Sigmoid colon (tissue), 7 donors: ENCODE measurements at places on chromosomes 16 and 17. TPM values are rescaled to one million over a fixed set of nuclear protein-coding genes. Genes with fewer than 3 reads are reported as not detected.
A peak's percentile ranks its signal among the peaks of the same experiment; 100 is the strongest.

TMEM100 gene
- polyA plus RNA-seq, result 7.1 TPM

DNA sequence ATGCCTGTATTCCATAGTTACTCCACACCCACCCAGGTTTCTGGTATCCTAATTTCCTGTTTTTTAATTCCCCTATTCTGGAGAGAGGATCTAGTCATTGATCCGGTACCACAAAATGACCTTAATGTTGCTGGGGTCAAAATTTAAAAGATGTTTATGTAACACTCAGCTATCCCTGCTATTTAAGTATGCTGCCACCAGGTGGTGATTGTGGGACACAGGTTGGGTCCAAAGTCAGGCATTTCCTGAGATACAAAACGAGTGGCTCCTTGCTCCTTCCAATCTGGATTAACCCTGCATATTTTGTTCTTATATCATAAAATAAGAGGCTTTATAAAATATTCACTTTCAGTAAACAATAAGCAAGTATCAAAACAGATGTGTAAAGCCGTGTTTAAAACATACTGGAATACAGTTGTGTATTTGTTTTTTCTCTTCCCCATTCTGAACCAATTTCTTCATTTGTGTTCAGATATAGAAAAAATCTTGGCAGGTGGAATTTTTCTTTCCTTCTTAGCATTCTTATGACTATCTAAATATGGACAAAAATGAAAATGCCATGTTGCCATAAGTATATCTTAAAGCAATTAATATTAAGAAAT lies 16.3 kb downstream of the HS3ST4 start:
- H3K4me3 ChIP-seq, result no peak overlapping the region
- H3K27me3 ChIP-seq, result no peaks in the 10 kb centered on the region
- no peaks in the 10 kb centered on the region for H3K36me3 ChIP-seq
- H3K27ac ChIP-seq, result no peak overlapping the region
- no peak for DNase-seq
- no peaks in the 10 kb centered on the region for H3K4me1 ChIP-seq

ASGR2 gene
- polyA plus RNA-seq, result 1.0 TPM

- H3K4me1 ChIP-seq, result peaks cover 10% of the 10 kb centered on the region
- H3K27me3 ChIP-seq, result no peaks in the 10 kb centered on the region
- no peak for DNase-seq
- no peak overlapping the region for H3K4me3 ChIP-seq
- no peak overlapping the region for H3K27ac ChIP-seq
Observed at GRCh38 chr16:10584981-10585438, 4.6 kb upstream of the EMP2 start.

DNA sequence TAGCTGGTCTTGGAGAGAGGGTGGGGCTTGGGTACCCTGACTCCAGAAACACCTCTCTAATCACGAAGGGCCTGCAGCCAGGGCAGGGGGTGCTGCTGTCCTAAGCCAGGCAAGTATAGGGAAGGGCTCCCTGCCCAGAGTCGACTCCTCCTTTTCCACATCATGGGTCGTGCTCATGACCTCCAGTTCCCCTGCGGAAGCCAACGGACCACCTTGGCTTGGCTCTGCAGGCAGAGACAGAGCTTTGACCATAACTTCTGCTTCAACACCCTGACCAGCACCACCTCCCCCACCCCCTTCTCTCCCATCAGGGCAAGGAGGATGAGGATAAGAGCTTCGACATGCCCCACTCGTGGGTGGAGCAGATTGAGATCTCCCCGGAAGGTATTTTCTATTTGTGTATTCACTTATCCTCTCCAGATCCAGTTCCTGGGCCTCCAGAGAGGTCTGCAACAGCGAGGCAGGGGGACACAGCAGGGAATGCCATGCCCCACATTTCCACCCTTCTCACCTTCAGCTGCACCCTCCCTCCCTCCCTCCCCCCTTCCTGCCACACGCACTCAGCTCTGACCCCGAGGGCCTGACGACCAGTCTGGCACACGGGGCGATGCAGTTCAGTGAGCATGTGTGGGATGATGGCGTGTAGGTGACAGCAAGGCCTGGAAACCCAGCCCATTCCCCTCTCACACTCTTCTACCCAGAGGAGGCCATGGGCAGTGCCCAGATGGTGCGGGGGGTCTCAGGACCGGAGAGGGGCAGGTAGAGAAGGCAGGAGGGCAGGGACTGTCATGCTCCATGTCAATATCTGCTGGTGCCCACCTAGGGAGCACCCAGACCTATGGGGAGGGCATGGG lies 14.0 kb upstream of the KATNB1 start:
- no peaks in the 10 kb centered on the region for H3K4me1 ChIP-seq
- DNase-seq, result no peak
- H3K36me3 ChIP-seq, result no peaks in the 10 kb centered on the region
- no peak overlapping the region for H3K27ac ChIP-seq
- H3K27me3 ChIP-seq, result no peaks in the 10 kb centered on the region
- H3K4me3 ChIP-seq, result no peak overlapping the region

- DNase-seq, result no peak
- peaks cover under 1% of the 10 kb centered on the region for H3K4me1 ChIP-seq
- no peak overlapping the region for H3K4me3 ChIP-seq
- no peaks in the 10 kb centered on the region for H3K36me3 ChIP-seq
- H3K27ac ChIP-seq, result no peak overlapping the region
Observed at GRCh38 chr16:53726625-53727024, 22.7 kb downstream of the FTO start.

NOL3 gene
- 13.2 TPM for polyA plus RNA-seq

DNA sequence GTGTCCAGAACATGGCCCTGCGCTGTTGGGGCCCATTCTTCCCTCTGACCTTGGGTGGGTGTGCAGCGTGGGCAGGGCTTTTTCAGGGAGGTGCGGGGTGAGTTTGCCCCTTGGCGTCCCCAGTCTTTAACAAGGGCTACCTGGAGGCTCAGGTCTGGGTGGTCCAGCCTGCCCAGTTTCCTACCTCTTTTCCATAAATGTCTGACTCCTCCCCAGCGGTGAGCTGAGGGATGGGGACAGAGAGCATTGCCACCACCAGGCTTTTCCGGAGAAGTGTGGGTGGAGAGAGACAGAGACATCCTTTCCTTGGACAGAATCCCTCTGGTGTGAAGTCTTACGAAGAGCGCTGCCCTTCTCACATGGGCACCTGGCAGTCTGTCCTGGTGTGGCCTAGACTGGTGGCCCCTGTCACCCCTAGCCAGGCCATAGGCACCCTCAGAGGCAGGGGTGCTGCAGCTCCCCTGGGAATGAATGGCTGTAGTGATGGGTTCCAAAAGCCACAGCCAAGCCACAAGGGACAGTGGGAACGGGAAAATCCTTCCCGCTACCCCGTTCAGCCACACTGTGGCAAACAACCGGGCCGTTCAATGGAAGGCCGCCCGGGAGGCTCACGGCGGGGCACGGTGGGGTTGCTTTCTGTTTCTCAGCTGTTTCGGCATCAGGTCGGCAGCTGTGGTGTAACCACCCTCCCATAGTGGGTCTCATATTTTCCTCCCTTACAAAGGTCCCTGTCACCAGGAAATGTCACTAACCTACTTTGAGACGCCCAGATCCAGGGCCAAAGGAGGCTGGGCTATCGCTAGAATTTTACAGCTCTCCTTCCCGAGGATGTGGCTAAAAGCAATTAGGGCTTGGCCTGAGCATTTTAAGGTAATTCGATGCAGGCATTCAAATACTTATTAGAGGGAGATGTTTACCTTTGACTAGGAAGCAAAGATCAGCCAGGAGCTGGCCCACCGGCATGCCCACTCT lies 61.9 kb upstream of the GSE1 start:
- H3K27ac ChIP-seq, result peak overlapping the region; percentile 96
- no peaks in the 10 kb centered on the region for H3K27me3 ChIP-seq
- no peak overlapping the region for H3K4me3 ChIP-seq
- no peaks in the 10 kb centered on the region for H3K36me3 ChIP-seq

SCIMP gene
- polyA plus RNA-seq, result 0.60 TPM

SLC52A1 gene
- 0.74 TPM for polyA plus RNA-seq

- DNase-seq, result no peak
- H3K27me3 ChIP-seq, result no peaks in the 10 kb centered on the region
- peaks cover 4% of the 10 kb centered on the region for H3K4me1 ChIP-seq
- no peak overlapping the region for H3K27ac ChIP-seq
- H3K4me3 ChIP-seq, result no peak overlapping the region
- no peaks in the 10 kb centered on the region for H3K36me3 ChIP-seq
Observed at GRCh38 chr16:66045626-66046025, 320.9 kb upstream of the CDH5 start.

DNA sequence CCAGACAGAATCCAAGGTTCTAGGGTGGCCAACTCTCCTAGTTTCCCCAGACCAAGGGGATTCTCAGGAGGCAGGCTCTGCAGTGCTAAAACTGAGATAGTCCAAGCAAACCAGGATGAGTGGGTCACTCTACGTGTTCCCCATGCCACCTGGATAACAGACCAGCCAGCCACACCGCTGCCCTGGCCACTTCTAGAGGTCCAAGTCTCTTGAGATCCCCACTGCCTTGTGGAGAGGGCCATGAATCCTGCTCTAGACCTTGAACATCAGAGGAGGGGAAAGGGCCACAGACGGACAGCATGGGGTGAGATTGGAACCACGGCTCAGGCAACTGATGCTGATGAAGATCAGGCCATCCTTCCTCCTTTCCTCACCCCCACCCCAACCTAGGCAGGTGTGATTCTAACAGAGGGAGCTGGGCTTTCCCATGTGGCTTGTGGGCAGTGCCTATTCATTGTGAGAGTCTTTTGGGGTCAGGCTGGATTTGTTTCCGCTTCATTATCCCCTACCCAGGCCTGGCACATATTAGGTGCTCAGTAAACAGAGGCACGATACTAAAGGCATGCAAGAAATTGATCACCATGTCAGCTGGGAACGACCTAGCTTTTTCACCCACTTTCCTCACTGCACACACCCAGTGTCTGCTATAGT lies 16.8 kb upstream of the TVP23A start:
- DNase-seq, result no peak
- H3K4me3 ChIP-seq, result no peak overlapping the region
- H3K27me3 ChIP-seq, result no peaks in the 10 kb centered on the region
- peaks cover 3% of the 10 kb centered on the region for H3K4me1 ChIP-seq

GRCh38 chr17:77374170-77374936 lies 233.6 kb downstream of the SEC14L1 start:
- H3K4me3 ChIP-seq, result peak overlapping the region; percentile 99
- peak overlapping the region; percentile 99 for H3K27ac ChIP-seq
- peak; percentile 97 for DNase-seq
- H3K27me3 ChIP-seq, result no peaks in the 10 kb centered on the region
- no peaks in the 10 kb centered on the region for H3K36me3 ChIP-seq

DNA sequence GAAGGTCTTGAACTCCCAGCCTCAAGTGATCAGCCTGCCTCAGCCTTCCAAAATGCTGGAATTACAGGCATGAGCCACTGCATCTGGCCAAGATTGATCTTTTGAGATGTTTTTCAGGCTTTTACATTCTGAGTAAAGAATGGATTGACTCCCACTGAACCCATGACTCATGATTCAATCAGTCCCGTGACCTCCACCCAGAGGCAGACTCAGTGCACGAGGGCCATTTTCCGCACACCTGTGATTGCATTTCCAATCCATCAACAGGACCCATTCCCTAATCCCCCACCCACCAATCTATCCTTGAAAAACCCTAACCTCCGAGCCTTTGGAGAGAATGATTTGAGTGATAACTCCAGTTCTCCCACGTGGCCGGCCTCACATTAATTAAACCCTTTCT lies 40.4 kb upstream of the PRKCB start:
- no peaks in the 10 kb centered on the region for H3K4me1 ChIP-seq
- H3K27me3 ChIP-seq, result no peaks in the 10 kb centered on the region
- no peak for DNase-seq
- no peaks in the 10 kb centered on the region for H3K36me3 ChIP-seq
- no peak overlapping the region for H3K27ac ChIP-seq

DNA sequence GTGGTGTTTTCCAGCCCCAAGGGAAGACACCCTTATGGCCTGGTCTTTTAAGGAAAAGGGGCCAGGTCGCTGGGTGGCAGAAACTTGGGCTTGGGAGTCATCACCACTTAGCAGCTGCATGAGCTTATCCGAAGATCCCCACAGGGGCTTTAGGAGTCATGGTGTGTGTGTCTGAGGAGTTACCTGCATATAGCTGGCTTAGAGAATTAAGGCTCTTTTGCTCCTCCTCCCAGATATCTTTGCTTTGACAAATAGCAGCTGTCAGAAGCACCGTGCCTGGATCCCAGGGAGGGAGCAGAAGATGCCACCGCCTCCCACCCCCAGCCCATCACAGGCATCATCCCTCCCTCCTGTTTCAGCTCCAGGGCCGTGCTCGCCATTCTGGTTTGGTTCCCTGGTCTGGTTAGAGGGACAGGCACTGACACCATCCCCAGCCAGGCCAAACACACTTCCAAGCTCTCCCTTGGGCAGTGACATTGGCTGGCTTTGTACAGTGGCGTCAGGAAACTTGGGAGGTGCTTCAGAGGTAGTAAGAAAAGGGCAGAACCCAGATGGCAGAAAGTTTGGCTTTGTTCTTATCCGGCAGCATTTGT lies 17.4 kb downstream of the LDHD start:
- peak overlapping the region; percentile 49 for H3K27ac ChIP-seq
- no peak for DNase-seq
- no peaks in the 10 kb centered on the region for H3K4me1 ChIP-seq
- H3K27me3 ChIP-seq, result no peaks in the 10 kb centered on the region

MLKL gene
- polyA plus RNA-seq, result 6.9 TPM

APOH gene
- polyA plus RNA-seq, result not detected

DNA sequence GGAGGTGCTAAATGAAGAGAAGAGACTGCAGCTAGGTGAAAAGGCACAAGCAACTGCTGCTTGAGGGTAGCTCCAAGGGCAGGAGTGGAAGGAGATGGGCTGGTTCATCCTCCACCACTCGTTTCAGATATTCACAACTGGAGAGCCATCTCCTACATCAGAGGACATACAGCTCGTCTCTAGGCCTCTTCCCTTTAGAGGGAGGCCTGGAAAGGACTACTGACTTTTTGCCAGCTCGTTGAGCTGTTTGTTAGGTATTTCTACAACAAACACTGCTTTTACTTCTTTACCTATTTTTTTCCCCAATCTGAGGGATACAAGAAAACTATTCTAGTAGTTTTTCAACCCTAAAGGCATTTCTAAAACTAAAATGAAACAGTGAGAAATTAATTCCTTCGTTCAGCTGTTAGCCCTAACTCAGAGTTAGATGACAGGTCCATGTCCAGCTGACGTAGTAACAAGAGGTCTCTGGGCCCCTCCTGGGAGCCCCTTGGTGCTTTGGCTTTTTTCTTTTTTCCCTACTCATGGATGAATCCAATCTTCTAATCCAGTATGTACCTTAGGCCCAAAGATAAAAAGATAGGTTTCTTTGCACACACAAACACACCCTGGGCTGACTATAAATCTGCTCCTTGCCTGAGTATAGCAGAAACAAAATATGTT lies 47.8 kb upstream of the TBX2 start:
- H3K36me3 ChIP-seq, result no peaks in the 10 kb centered on the region
- no peak overlapping the region for H3K27ac ChIP-seq
- H3K27me3 ChIP-seq, result no peaks in the 10 kb centered on the region
- H3K4me3 ChIP-seq, result no peak overlapping the region

- H3K4me3 ChIP-seq, result no peak overlapping the region
- H3K27me3 ChIP-seq, result peaks cover 25% of the 10 kb centered on the region
- H3K36me3 ChIP-seq, result no peaks in the 10 kb centered on the region
- DNase-seq, result no peak
Observed at GRCh38 chr17:50469671-50470305, 1.1 kb upstream of the CHAD start.

KRT16 gene
- polyA plus RNA-seq, result 0.60 TPM

NPTX1 gene
- polyA plus RNA-seq, result 1.9 TPM

PKMYT1 gene
- polyA plus RNA-seq, result 1.6 TPM

IKZF3 gene
- 0.23 TPM for polyA plus RNA-seq

- H3K4me3 ChIP-seq, result no peak overlapping the region
- DNase-seq, result no peak
- peaks cover 13% of the 10 kb centered on the region for H3K4me1 ChIP-seq
Observed at GRCh38 chr17:9181640-9182039, 160.3 kb downstream of the NTN1 start.

OR2C1 gene
- polyA plus RNA-seq, result 0.09 TPM

ACSM2A gene
- polyA plus RNA-seq, result 1.2 TPM

GRCh38 chr16:10756574-10756973 lies 12.9 kb downstream of the NUBP1 start:
- H3K27ac ChIP-seq, result no peak overlapping the region
- no peaks in the 10 kb centered on the region for H3K4me1 ChIP-seq
- H3K36me3 ChIP-seq, result peaks cover 43% of the 10 kb centered on the region
- no peaks in the 10 kb centered on the region for H3K27me3 ChIP-seq
- H3K4me3 ChIP-seq, result no peak overlapping the region
- DNase-seq, result no peak
